ENCODE measurements at places on chromosomes 2 and 18. TPM values are rescaled to one million over a fixed set of nuclear protein-coding genes. Genes with fewer than 3 reads are reported as not detected.
A peak's percentile ranks its signal among the peaks of the same experiment; 100 is the strongest.

CIB4 gene
- not detected for total RNA-seq

DNA sequence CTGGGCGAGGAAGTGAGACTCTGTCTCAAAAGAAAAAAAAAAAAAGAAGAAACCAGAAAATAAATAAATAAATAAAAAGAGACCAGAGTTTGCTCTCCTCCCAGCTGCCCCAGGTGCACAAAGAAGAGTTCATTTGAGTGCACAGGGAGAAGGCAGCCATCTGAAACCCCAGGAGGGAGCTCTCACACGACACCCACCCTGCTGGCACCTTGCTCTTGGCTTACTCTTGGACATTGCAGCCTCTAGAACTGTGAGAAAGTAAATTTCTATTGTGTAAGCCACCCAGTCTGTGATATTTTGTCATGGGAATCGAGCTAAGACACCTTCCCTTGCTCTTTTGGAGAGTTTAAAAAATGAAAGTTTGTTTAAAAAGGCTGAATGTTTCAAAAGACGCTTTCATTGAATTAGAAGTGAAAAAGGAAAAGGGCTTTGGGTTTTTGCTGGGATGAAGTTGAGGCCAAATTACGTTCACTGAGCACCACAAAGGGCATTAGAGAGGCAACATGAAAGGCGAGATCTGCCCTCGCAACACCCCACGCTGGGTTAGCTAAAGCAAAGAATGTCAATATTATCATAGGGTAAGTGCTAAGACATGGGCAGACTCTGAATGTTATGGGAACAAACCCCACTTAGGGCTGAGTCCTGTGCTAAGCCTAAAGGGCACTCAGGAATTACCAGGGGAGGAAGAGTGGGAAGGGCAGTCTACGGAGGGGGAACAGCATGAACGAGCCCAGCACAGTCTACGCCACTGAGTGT is 128.9 kb upstream of the RIOK3 start:
- DNase-seq = no peak

GRCh38 chr2:220276741-220277444 is 649.5 kb downstream of the SLC4A3 start:
- DNase-seq = no peak

DNA sequence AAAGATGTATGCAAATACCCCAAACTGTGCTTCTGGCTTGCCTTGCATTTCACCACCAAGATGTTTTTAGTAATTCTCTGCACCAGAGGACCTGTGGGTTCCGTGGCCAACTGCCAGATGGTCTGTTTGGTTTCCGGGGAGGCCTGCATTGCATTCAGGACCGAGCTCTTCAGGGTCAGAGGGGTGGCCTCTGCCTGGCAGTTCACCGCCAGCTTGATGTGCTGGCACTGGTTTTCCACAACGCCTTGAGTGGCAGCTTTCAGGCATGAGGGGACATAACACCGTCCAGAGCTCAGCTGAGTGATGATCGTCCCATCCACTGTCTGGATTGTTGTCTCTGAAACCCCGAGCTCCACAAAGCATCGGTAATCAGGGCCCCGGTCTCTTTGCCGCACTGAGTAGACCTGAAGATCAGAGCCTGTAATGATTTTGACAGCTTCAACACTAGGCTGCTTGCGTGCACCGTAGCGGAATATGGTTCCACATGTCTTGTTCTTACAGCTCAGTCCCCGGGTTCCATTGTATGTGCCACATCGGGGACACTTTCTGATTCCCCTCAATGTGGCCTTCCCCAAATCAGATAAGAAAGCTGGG is 9.4 kb downstream of the C2orf42 start:
- peak; percentile 19 for DNase-seq

NTSR2 gene
- total RNA-seq = not detected

GRCh38 chr2:230218421-230218820 is 1.4 kb downstream of the SP110 start:
- no peak for DNase-seq

CLEC4F gene
- not detected for total RNA-seq

PRKAG3 gene
- not detected for total RNA-seq

ASIC4 gene
- not detected for total RNA-seq

DNA sequence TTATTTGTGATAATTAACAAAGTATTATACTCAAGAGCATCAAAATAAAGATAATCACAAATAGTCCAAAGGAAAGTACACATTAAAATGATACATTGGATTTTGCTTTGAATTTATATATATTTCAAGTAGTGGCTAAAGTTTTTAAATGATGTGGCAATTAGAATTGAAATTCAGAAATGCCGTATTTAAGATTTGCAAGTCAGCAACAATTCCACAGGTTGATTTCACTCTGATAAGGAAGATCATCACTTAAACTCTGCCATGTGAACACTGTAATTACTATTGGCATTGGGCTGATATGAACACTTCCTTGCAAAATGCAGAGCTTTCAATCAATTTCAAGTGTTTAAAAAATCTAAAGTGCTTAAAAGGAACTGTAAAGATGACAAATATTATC is 39.6 kb upstream of the PAX3 start:
- DNase-seq = no peak

DNA sequence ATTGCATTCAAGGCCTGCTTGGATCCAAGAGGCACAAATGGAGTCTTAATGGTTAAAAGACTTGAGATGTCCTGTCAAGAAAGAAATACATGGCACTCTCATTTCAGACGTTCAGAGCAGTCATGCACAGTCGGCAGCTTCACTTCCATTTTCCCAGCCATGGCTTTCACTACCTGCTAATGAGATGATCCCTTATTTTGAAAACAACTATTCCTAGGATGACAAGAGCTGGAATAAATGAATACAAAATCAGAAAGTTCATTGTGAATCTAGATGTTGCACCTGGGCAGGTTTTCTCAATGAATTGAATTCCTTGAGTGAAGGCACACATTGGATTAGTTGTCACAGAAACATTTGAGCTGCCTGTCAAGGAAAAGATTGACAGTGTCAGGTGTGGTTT is 25.7 kb downstream of the ABCG5 start:
- DNase-seq = no peak

- no peak for DNase-seq
These were observed 572.6 kb downstream of the TRIB2 start for GRCh38 chr2:13289310-13289709.
